GF-D8 (cell line): ENCODE measurements at places on chromosomes 2 and 18.

- no peak for DNase-seq
These were observed 25.7 kb upstream of the PLA2R1 start for GRCh38 chr2:160087854-160088745.

DNA sequence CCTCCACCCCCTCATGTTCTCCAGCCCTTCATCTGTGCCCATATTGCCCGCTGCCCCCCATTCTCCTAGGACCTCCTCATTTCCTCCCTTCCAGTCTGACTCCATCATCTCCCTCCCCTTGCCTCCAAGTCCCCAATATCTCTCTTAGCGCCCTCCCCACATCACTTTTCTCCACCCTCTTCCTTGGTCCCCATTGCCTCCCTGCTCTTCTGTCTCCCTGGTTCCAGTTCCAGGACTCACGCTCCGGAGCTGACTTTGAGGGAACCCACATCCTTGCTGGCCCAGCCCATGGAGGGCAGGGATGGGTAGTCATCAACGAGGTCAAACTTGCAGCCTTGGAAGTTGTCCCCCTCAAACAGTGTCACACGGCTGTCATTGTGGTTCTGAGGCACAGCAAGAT is 2.6 kb downstream of the CRYBA2 start:
- no peak for DNase-seq

DNA sequence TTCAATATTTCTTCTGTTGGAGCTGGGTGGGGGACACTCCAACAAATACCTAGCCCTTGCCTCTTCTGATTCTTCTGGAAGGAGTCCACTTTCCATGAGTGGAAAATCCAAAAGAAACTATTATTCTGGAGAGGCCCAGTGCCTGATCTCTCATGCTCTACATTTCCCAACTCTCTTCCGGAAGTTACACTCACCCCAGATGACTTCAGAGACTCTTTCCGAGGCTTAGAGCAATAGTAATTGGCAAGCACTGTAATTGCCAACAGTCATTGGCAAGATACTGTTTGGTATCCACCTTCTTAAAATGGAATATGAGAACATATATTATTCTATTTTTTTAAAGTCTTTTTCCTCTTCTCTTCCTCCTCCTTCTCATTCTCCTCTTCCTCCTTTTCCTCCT is 60.5 kb upstream of the CYRIA start:
- DNase-seq = no peak

DNA sequence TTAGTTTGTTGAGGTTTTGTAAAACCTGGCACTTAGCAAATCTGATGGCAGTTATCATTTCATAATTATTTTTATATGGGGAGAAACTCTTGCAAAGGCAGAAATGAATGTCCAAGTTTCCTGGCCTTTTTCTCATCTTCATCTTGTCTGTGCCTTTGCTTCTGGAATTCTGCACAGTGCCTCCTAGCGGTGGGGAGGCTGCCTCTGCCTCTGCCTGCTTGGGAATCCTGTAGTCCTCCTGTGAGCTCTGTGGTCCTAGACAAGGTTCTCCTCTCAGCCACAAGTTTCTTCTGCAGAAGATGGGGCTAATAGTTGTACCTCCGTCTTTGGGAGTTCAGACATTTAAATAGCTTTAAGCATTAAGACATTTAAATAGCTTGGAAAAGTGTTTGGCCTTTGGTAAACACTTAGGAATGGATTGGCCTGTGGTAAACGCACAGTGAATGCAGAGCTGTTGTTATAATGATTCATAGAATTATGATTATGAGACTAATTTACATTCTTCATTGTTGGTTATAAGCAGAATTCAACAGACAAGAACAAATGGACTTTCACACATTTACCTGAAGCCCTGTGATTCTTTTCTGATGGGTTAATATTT is 101.2 kb downstream of the ZNF236 start:
- no peak for DNase-seq
